ENCODE measurements at places on chromosomes 1 and 21.

GRCh38 chr1:20192364-20192763 lies 6.0 kb upstream of the PLA2G2C start:
- DNase-seq = peak; percentile 38

- no peak for DNase-seq
Observed at GRCh38 chr1:234604495-234605398, 5.2 kb downstream of the IRF2BP2 start.

DNA sequence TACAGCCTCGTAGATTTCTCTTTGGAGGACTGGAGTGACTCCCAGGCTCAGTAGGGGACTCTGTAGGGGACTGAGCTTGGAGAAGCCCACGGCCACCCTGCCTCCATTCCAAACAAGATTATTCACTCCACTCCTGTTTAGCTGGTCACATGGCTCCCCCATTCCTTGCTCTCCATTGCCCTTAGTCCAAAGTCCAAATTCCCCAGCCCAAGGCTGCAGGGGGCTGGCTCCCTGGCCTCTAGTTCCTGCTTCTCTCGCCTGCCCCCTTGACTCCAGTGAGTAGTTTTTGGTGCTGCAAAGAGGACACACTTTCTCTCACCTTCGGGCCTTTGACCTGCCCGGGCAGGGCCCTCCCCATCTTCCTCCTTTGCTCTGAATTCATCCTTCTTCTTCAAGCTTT lies 403.3 kb downstream of the KIF26B start:
- no peak for DNase-seq

DNA sequence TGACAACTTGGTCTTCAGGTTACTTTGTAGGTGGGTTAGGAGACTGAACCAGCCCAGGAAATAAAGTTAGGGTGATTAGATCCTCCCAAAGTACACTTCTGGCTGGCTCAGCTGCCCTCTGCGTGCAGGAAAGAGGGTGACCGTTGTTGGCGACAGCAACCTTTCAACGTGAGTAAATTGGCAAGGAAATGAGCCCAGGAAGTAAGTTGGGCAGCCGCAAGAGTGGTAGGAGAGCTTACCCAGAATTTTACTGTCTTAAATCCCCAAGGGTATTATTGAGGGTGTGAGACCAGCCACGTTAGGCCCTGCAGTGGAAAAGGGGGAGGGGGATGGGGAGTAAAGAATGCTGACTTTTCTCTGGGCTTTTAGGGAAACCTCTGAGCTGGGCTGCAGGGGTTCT lies 1.6 kb downstream of the TENT5C start:
- peak; percentile 26 for DNase-seq

DNA sequence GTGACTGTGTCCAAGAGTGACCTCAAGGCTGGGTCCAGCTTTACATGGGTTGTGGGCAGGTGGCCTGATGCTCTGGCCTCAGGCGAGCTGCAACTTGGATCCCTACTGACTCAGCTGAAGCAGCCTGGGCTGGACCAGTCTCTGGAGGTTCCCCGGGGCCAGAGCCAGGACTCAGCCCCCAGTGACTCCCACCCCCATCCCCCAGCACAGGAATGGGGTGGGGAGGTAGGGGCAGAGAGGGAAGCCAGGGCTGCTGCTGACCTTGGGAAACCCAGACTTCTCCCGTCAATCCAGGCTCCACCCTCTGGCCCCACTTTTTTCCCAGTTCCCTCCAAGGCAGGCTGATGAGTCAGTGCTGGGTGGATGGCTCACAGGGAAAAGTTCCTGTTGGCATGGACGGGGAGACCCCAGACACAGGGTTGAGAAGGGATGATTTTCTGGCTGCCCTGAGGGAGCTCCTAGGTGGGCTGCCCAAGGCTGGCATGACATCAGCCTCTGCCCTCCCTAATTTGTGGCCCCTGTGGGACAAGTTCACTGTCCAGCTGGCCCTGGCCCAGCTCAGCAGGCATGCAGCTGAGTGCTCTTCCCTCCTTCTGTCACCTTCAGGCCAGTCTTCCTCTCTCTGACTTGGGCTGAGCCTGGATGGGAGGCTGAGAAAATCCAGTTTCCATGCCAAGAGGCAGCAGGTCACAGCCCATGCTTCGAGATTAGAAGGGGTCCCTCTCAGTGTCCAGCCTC lies 2.2 kb downstream of the ZC3H12A start:
- DNase-seq = peak; percentile 85
